ENCODE measurements at places on chromosomes 13 and 19. TPM values are rescaled to one million over a fixed set of nuclear protein-coding genes. Genes with fewer than 3 reads are reported as not detected.

SLITRK6 gene
- polyA plus RNA-seq: 2.2 TPM

LHFPL6 gene
- polyA plus RNA-seq: 26.4 TPM

PODNL1 gene
- 2.4 TPM for polyA plus RNA-seq

- DNase-seq: peak; percentile 68
Measured at GRCh38 chr19:1853295-1854038, 5.2 kb upstream of the REXO1 start.

DNA sequence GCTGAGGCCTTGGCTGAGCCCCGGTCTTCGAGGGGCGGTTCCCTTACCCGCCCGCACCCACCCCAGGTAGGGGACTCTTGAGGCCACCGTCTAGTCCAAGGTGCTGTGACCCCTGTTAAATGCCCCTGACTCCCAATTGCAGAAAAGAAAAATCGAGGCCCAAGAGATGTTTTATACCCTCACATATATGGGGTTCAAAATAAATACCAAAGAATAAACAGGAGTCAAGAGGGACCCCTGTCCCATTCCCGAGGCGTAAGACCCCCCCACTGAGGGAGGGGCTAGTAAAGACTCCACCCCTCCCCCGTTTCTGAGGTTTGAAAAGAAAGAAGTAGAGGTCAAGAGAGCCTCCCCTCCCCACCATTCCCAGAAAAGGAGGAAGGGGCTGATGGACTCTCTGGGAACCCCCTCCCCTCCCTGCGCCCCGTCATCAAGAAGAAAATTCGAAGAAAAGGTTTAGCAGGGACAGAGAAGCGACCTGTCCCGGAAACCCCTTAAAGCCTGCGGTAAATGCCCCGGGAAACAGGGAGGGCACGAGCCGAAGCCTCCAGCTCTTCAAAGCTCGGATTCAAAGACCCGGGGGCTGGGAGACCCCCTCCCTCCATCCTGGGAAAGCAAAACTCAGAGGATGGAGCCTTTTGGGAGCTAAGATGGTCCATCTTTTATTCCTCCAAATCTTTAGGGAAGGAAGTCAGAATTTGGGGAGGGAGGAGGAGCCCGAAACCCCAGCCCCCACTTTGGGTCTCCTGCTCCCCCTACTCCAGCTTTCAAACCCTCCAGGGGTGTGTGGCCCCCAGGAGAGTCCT, 755 bp upstream of the RAB3A start:
- DNase-seq: peak; percentile 91

- no peak for DNase-seq
Measured at GRCh38 chr19:1577929-1578618, 9.9 kb upstream of the MEX3D start.

GRCh38 chr19:32817569-32818476, 51.7 kb downstream of the SLC7A9 start:
- no peak for DNase-seq

- DNase-seq: no peak
Measured at GRCh38 chr19:19202707-19203011, 555 bp downstream of the NR2C2AP start.

DNA sequence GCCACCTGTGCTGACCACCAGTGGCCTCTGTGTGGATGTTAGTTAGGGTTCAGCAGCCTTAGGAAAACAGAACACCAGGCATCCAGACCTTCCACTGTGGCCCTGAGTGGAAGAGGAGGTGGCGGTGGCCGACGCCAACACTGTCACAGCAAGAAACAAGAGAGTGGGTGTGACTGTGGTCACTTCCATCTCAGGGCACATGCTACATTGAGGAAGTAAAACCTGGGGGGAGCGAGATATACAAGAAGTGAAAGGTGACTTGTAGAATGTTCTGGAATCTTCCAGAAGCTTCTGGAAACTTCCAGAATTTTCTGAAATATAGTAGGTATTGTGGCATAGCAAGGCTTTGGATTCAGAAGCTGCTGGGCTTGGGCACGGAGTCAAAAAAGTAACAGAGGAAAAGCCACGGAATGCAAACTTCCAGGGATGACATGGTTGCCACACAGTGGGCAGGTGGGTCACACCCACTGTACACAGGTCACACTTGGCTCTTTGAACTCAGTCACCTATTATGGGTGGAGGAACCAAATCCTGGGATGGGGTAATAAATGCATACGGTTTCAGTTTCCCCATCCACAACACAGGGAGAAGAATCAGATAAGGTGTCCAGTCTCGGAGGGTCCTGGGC, 24.3 kb downstream of the GNG7 start:
- DNase-seq: no peak

GRCh38 chr19:10268071-10268470, 2.8 kb upstream of the ICAM1 start:
- no peak for DNase-seq

GRCh38 chr19:16309643-16310042, 15.0 kb upstream of the KLF2 start:
- DNase-seq: no peak

DNA sequence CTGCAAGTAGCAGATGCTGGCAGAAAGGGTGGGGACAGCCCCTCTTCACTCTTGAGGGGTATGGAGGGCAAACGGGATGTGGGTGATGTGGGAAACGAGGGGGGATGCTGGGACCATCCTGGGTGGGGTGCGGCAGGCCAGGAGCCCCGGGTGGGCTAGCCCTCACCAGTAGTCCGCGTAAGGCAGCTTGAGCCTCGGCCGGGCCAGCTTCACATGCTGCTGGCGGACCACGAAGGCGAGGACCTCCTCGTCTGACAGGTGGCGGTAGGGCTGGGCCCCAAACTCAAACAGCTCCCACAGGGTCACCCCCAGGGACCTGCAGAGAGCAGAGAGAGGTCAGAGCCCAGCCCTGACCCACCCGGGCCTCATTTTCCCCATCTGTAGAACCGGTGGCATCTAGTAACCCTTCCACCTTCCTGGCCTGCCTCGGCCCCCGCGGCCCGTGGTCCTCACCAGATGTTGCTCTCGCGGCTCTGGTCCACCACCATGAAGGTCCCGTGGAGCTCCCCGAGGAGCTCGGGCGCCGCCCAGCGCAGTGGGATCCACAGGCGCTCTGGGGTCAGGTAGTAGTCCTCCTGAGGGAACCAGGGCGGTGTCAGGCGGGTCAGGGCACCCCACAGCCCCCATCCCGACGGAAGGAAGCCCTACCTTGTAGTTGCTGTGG, 10.7 kb downstream of the LMTK3 start:
- no peak for DNase-seq

DNA sequence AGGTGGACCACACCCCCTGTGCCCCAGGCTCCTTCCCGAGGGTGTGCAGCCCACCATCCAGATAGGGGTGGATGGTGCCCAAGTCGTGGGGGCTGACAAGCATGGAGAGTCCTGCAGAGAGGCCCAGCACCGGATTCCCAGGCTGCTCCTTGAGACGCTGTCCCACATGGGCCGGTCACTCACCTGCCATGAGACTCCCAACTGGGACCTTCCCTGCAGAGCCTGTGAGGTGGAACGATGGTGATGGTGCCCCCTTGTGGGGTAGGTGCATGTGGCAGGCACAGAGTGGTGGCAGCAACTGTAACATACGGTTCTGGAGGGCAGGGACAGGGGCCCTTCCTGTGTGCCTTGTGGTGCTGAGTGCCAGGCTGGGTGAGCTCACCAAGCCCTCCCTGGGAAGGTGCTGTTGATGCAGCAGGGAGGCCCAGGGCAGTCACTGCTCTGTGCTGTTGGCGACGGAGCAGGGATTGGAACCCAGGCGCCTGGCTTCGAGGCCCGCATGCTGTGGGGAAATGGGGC, 33.1 kb downstream of the PPP1R37 start:
- DNase-seq: no peak

GRCh38 chr13:51231456-51231855, 9.3 kb downstream of the FAM124A start:
- DNase-seq: no peak
